ENCODE measurements at places on chromosomes 11 and 22.

DNA sequence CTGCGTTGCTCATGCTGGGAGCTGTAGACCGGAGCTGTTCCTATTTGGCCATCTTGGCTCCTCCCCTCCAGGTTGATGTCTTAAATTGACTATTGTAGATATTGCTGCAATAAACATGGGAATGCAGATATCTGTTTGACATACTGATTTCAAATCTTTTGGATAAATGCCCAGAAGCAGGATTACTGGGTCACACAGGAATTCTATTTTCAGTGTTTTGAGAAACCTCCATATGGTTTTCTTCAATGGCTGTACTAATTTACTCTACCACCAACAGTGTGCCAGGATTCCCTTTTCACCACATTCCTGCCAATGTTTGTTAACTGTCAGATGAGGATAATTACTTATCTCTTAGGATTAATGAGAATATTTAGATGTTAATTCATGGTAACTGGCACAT is 467.0 kb downstream of the LUZP2 start:
- no peak for DNase-seq

DNA sequence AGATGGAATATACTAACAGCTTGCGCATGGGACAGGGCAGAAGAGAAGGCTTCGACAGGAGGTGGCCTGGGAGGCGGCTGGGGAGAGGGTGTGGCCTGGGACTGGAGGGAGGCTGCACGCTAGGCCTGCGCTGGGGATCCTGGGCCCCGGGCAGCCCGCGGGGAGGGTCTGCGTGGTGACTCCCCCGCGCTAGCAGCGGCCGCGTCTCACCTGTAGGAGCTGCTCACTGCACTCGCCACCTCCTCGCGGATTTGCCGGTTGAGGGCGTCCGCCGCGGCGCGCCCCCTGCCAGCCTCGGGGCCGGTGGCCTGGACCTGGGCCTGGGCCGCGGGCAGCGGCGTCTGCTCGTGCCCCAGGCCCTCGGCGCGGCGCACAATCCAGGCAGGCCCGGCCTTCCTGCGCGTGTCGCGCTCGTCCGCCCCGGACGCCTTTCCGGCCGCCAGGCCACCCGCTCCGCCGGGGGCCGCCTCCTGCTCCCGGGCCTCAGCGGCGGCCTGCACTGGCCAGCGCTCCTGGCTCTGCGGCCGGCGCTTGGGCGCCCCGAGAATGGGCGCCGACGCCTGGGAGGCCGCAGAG is 1.5 kb downstream of the MAP6 start:
- no peak for DNase-seq

DNA sequence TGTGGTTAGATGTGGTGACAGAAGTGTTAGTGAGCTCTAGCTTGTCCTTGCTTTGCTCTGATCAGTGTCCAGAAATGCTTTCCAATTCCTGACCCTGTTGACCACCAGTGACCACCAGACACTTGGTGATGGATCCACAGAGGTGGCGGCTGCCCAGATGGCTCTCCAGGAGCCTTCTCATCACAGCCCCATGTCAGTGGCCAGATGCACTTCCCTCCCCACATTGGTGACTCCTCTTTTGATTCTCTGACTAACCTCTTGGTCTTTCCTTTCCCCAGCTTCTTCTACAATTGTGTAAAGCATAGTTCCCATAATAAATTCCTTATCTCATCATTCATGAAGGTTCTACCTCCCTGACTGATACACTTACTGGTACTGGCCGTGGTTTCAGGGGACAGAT is 40.1 kb upstream of the CXCR5 start:
- no peak for DNase-seq

DNA sequence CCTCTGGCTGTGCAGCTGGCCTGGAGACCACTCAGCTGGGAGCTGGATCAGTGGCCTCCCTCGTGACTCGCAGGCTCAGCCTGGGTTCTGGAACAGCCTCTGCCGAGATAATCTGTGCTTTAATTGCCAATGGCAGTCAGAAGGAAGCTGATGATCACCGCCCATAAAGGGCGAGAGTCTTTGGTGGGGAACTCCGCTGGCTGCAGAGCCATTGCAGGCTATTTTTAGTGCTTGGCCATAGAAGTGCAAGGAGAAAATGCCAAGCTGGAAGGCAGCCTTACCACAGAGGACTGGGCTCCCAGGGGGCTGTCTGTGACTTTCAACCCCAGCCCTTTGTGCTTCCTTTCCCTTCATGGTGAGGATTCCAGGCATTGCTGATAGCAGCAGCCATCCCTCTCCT is 62.2 kb upstream of the TENM4 start:
- DNase-seq = no peak

GRCh38 chr11:105780781-105781525 is 171.1 kb downstream of the GRIA4 start:
- no peak for DNase-seq

GRCh38 chr11:67504950-67505581 is at the start of gene PITPNM1:
Gene PITPNM1, minus strand, starts transcription at chr11:67505363. Its CDS starts 1,183 bp downstream, at chr11:67504180.
- peak; percentile 14 for DNase-seq

- DNase-seq = peak; percentile 14
Measured at GRCh38 chr11:79054636-79055035, 386.2 kb downstream of the TENM4 start.

DNA sequence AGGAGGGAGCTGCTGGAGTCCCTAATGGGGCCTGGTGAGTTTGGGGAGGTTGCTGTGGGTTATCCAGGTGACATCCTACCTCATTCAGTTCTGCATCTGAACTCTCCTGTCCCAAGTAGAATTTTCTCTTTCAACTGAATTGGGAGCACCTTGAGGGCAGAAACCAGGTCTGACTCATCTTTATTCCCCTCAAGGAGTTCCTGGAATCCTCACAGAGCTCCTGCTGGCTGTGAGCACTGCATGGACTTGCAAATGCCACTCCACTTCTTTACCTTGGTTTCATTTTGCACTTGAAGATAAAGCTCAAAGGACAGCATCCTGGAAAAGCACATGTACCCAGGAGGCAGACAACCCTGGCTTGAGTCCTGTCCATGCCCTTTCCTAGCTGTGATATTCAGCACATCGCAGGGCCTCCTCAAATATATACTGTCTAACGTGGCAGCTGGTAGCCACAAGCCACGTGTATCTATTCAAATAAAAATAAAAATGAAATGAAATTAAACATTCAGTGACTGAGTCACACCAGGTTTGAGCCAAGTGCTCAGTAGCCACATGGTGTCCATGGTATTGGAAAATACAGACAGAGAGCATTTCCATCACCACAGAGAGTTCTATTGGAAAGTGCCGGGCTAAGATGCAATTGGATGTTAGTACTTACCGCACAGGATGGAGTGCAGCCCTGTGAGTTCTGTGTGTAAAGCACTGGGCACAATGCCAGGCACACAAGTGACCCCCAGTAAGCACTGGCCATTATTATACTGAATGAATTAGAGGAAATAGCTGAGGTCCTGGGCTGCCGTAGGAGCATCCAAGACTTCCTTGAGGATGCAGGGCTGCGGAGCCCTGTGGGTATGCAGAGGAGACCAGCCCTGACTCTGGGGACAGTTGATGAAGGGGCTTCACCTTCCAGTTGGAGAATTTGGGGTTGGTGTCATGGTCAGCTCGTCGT is 149.0 kb downstream of the PKNOX2 start:
- DNase-seq = no peak

DNA sequence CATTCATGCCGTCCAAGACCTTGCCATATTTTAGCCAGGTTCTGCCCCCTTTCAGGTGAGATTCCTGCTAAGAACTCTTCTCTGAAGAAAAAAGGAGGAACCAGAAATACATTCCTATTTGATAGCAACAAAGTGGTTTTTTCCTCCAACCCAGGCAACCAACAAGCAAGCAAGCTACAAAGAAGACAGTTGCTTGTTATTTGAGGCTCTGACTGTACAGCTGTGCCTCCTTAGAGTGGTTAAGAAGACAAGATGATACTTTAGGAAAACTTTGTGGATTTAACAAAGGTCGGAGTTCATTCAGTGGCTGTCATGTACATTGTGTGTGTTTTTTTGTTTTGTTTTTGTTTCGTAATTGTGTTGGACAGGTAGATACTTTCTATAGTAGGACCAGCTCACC is 21.7 kb downstream of the TEAD1 start:
- no peak for DNase-seq

GRCh38 chr11:13227676-13228255 is 49.8 kb upstream of the BMAL1 start:
- no peak for DNase-seq

DNA sequence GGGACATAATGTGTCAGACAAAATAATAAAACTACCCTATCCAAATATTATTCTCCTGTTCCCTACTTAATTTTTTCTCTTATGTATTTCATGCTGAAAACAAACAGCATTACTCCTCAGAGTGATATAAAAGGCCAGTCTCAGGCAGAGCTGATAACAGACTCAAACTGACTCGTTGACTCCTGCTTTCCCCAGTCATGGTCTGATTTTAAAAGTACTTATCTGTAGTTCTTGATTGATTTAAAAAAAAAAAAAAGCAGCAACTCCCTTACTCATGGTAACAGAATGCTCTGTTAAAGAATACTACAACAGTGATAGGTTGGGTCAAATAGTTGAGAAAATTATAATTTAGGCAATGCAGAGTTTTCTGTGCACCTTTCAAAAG is 90.3 kb upstream of the BARX2 start:
- DNase-seq = no peak

GRCh38 chr11:102318469-102318868 is 1.2 kb downstream of the BIRC3 start:
- no peak for DNase-seq

DNA sequence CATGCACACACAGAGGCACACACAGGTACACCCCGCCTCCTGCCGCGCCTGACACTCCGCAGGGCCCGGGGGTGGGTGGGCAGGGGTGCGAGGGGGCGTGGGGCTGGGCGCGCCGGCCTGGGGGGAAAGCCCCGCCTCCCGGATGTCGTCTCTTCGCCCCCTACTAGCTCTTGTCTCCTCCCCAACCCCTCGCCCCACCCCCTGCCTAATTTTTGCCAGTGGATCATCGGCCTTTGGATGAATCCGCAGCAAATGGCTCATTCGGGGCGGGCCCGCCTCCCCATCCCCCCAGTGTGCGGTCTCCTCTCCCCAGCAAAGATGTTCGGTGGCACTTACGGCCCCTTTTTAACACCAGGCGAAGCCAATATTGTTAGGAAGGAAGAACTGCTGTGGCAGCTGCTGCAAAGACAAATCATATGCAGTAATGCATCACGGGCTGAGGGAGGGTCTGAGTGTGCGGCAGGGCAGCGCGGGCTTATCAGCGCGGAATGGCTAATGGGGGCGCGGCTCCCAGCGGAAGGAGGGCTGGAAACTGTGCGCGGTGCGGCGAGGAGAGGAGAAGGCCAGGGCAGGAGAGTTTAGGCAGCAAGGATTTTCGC is 13.4 kb upstream of the NECTIN1 start:
- DNase-seq = no peak

GRCh38 chr22:46965555-46966494 is 203.4 kb downstream of the TBC1D22A start:
- no peak for DNase-seq

- DNase-seq = no peak
Measured at GRCh38 chr22:27397954-27398342, 403.6 kb downstream of the MN1 start.

DNA sequence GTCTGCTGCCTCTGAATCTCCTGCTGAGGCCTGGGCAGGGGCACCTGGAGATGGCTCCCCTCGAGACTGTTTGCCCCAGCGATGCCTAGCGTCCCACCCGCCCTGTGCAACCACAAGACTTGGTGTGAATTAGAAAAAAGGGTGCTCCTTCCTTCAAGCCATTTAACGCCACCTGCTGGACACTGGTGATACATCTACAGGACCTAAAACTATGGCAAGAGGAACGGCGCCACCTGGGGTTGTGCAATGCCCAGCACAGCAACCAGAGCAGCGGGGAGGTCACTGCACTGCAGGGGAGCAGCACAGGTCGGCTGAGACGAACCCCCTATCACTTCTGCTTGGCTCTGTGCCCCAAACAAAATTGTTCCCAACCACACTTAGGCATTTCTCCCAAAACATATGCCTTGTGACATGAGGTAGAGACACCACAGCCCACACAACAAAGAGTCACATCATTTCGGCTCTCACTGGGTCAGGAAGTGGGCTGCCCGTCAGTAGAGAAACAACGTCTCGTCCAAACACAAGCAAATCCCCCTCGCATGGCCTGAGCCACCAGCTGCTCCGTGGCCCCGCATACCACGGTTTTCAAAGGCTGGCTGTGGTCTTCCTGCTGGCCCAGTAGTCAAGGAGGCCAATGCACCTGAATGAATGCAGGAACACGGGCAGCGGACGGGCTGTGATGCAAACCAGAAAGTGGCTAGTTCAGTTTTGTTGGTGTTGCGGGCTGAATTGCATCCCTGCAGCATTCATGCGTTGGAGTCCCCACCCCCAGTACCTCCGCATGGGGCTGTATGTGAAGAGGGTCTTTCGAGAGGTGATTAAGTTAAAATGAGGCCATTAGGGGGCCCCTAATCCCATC is 171.9 kb downstream of the SHANK2 start:
- peak; percentile 28 for DNase-seq

- no peak for DNase-seq
Measured at GRCh38 chr22:49244466-49245420, 582.9 kb downstream of the BRD1 start.

GRCh38 chr22:37139762-37140161 is 10.0 kb downstream of the IL2RB start:
- DNase-seq = no peak

- no peak for DNase-seq
Measured at GRCh38 chr11:126716456-126717083, 284.0 kb downstream of the KIRREL3 start.

GRCh38 chr22:22519591-22519990 is 479 bp downstream of the ZNF280A start:
- DNase-seq = no peak

GRCh38 chr11:29527391-29527936 is 489.4 kb downstream of the KCNA4 start:
- DNase-seq = peak; percentile 4

GRCh38 chr11:26247340-26247739 is 84.6 kb upstream of the ANO3 start:
- DNase-seq = no peak

- peak; percentile 51 for DNase-seq
Measured at GRCh38 chr11:61460474-61460881, 30.6 kb downstream of the SDHAF2 start.

DNA sequence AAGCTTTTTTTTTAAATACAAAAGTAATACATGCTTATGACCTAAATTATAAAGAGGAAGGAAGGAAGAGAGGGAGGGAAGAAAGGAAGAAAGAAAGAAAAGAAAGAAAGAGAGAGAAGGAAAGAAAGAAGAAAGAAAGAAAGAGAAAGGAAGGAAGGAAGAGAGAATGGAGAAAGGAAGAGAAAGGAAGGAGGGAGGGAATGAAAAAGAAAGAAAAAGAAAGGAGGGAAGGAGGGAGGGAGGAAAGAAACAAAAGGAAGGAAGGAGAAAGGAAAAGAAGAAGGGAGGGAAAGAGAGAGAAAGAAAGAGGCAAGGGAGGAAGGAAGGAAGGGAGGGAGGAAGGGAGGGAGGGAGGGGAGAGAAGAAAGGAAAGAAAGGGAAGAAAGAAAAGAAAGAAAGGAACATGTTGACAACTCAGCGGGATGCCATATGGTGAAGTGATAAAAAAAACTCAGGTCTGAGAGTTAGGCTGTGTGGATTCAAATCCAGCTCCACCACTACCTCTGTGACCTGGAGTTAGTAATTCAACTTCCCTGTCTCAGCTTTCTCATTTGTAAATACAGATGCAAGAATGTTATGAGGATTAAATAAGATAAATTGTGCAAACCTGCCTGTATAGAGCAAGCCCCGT is 9.6 kb upstream of the EED start:
- no peak for DNase-seq

GRCh38 chr22:36727110-36727509 is 23.6 kb upstream of the CACNG2 start:
- DNase-seq = no peak

- DNase-seq = no peak
Measured at GRCh38 chr22:19480789-19481188, 1.1 kb downstream of the CDC45 start.

GRCh38 chr11:116130122-116130521 is 625.9 kb upstream of the CADM1 start:
- DNase-seq = no peak
